ENCODE measurements at places on chromosomes 1 and 21.

DNA sequence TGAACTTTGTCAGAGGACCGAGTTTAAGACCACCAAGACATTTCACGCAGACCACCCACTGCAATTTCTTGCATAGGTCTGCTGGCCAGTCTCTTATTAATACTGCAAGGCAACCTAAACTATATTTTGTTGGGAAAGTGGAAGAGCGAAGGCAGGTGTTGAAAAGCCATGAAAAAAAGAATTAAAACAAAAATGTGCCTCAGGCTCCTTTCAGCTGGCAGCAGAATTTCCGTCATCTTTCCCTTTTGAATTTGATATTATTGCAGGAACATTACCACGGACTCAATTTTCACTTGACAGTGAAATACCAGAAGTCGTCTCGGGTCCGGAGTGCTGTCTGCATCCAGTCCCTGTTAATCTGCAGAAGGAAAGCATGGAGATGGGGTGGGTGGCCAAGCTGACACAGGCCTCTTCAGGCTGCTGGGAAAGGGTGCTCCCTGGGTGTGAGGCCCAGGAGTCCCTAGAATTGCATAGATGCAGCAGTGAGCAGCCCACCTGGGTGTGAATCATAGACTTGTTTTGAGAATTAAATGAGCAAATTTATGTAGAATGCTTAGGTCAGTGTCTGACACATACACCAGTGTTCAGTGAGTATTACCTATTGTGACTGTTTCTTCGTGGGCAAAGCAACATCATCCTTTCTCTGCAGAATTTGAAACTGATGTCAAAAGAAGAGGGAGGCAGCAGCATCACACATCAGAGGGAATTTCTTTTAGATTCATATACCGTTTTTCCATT is 150.7 kb downstream of the PBX1 start:
- no peak for DNase-seq

DNA sequence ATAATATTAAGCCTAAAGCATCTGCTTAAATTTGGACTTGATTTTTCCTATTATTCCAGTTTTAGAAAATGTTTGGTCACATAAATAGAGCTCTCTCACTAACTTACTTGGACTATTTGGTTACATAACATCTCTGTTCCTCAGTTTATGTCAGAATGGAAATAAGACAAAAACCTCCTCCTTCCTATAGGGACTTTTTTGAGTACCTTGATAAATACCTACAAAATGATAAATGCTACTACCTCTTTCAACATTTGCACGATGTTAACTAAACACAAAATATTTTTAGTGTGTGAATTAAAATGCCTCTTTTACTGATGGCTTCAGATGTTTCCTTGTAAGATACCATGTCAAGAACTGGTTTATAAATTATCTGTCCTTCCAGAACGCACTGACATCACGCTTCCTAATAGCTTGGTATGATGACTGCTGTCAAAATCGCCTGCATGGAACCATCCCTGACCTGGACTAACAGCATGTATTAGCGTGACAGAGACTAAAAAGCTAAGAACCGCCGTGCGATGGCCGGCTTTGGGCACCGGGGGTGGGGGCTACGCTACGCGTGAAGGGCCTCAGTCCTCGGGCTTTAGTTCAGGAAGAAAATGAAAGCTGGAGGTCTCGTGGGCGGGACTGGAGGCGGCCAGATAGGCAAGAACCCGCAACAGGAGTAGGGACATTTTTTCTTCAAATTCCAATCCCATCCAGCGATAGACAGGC is 133.2 kb upstream of the BARHL2 start:
- DNase-seq: peak; percentile 16

GRCh38 chr1:27377760-27378495 is 3.3 kb upstream of the FCN3 start:
- no peak for DNase-seq

GRCh38 chr1:113846391-113847035 is 25.0 kb downstream of the PTPN22 start:
- DNase-seq: no peak

DNA sequence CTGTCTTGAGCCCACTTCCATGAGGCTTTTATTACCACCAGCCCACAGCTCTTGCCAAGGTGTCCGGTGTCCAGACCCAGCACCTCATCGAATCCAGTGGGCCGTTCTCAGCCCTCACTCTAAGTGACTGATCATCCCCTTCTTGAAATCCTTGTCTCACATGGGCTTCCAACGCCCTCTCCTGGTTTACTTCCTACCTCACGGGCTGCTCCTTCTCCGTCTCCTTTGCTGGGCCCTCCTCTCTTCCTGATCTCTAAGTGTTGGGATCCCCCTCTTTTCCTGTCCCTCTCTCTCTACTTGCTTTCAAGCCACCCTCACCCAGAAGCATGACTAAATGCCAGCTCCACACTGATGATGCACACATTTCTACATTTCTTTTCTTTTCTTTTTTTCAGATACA is 9.0 kb upstream of the RHBG start:
- DNase-seq: peak; percentile 55

- DNase-seq: no peak
Observed at GRCh38 chr1:79599257-79599656, 592.7 kb upstream of the ADGRL4 start.

- no peak for DNase-seq
Observed at GRCh38 chr21:45237401-45237800, 50.3 kb downstream of the POFUT2 start.

DNA sequence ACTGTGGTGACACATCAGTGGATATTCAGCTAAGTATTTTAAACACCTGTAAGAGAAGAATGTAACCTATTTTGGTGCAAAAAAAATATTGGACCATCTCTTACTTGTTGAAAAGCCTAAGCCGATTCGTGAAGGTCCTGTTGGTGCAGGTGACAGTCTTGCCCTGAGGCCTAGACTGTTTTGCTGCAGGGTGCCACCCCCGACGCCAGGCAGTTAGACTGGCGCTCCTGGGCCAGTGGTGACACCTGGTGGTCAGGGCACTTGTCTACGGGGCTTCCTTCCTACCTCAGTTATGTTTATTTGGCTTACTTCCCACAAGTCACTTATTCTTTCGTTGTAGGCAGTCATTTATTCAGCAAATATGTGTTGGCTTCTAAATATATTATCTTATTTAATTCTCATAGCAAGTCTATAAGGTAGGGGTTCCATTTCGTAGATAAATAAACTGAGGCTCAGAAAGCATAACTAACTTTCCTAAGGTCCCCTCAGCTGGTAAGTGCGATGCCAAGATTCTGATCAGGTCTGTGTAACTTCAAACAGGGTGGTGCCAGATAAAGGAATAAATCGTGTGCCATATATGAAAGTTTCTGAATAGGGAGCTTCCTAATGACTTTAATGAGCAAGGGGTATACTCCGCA is 1.9 kb downstream of the EEIG2 start:
- peak; percentile 88 for DNase-seq

GRCh38 chr1:110593902-110594301 is 12.3 kb downstream of the KCNA2 start:
- DNase-seq: no peak

- no peak for DNase-seq
Observed at GRCh38 chr1:203521074-203521794, 27.3 kb downstream of the OPTC start.

DNA sequence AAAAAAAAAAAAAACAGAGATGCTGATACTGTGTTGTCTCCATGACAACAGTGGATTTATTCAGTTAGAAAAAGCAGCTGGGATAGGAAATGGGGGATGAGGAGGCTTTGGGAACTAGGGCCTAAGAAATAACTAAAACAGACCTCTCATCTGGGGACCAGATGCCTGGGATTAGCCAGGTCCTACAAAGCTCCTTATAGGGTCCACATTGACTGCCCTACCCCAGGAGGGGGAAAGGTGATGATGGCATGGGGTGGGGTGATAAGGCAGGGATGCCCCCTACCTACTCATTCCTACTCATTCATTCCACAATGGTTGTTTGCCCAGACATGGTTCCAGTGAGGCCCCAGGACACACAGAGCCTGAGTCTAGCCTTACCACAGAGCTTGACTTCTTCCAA is 131.2 kb downstream of the PLXNA2 start:
- DNase-seq: no peak

DNA sequence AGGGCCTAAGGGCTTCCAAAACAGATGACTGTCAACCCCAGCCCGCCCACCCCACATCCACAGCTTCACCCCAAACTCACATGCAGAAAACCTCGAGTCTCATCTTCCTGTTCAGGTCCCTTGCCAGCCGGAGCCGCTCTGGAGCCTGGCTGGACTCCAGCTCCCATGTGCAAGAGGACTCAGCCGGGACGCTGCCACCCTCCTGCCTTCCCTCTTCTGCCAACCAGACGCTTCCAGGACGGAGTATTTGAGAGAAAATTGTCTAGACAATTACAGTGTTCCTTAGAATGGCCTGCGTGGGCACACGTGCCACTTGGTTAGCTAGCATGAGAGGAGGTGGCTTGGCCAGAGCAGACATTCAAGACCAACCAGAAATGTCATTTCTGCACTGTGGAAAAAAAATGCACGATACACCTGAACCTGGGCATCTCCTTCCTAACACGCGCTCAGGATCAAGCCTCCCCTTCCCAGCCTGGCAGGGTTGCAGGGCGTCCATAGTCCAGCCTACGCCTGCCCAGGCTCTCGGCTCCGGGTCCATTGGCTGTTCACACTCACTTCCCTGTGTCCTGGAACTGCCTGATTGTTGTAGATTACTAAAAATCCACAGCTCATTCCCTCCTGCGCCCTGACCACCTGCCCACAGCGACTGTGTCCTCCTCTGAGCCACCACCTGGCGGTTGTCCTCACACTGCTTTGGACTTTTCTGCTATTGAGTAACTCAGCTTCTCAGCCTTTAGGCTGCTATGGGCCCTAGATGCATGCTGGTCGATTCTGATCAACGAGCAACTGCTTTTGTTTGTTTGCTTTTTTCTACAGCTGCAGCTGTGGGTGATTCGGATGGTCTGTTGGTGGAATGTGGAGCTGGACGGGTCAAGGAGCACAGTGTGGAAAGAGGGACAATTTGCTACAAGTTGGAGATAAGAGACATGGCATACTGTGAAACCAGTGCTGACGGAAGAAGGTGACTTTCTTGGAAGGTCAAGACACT is at the start of gene CLDN14:
Gene CLDN14, minus strand, starts transcription at position 708 of the 988 bp plus-strand sequence. CDS start 18,427 bp downstream, outside the sequence.
- no peak for DNase-seq

GRCh38 chr1:20223106-20223505 is 36.8 kb upstream of the PLA2G2C start:
- no peak for DNase-seq

- DNase-seq: peak; percentile 16
Observed at GRCh38 chr1:40094466-40095110, 2.5 kb downstream of the PPT1 start.

- DNase-seq: no peak
Observed at GRCh38 chr1:234265861-234266260, 107.4 kb upstream of the COA6 start.

- DNase-seq: no peak
Observed at GRCh38 chr1:112389689-112390088, 6.3 kb upstream of the CTTNBP2NL start.

GRCh38 chr1:44559913-44560312 is 114.4 kb downstream of the TMEM53 start:
- DNase-seq: no peak

- DNase-seq: no peak
Observed at GRCh38 chr1:221753828-221754188, 11.9 kb upstream of the DUSP10 start.

GRCh38 chr1:31801458-31801857 is 14.4 kb downstream of the SPOCD1 start:
- DNase-seq: no peak

DNA sequence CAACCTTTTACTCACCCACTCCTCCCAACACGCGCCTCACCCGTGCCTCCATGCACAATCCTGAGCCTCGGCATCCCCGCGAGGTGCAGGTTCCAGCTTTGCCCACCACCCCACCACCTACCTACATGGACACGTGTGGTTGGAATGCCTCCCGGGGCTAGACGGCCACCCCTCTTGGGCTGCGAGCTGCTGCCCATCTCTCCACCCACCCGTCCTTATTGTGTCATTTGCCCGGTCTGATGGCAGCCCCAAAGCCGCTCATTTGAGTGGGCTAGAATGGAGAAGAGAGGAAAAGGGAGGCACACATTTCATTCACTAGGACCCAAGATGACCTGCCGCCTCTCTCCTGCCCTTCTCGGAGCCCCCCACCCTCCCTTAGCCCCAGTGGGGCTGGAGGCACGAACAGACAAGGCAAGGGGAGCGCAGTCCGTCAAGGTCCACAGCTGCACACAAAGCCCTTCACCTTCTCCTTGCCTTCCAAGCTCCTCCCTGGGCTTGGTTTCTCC is 785 bp downstream of the ZNF697 start:
- no peak for DNase-seq

DNA sequence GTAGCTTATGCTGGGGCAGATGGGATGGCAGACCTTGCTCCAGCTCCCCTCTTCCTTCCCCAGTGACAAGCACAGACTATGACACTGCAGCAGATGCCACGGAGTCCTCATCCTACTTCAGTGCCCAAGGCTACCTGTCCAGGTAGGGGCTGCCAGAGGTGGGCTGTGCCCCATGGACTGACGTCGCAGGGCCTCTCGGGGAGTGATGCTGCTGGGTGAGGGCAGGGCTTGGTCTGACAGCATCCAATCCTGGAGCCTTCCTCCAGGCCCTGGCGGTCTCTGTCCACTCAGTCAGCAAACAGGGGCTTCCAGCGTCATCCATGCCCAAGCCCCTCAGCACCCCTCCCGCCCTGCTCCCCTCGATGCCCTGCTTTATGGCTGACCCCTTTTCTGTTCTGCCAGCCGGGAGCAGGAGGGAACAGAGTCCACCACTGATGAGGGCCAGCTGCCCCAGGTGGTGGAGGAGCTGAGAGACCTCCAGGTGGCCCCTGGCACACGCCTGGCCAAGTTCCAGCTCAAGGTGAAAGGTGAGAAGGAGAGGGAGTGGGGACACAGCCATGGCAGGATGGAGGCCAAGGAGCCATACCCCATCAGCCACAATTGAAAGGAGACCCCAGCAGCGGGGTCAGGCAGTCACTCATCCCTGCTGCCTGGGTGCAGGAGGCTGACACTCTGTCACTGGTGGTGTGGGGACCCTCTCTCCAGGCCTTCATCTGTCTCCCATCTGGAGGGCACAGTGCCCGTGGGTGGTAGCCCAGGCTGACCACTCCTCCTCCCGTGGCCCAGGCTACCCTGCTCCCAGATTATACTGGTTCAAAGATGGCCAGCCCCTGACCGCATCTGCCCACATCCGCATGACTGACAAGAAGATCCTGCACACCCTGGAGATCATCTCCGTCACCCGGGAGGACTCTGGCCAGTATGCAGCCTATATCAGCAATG is 73.6 kb downstream of the TRIM11 start:
- no peak for DNase-seq

- DNase-seq: no peak
Observed at GRCh38 chr1:39272798-39273469, 68.4 kb downstream of the MACF1 start.

- DNase-seq: no peak
Observed at GRCh38 chr1:54754045-54754444, 10.3 kb downstream of the PARS2 start.

DNA sequence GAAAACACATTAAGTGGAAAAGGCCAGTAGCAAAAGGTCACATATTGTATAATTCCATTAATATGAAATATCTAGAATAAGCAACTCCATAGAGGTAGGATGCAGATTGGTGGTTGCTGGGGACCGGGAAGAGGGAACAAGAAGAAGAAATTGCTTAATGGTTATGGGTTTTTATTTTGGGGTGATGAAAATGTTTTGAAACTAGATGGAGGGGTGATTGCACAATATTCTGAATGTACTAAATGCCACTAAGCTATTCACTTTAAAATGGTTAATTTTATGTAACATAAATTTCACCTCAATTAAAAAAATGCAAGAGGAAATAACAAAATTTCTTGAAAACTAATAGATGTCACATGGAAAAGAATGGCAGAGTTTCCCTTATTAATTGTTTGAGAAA is 6.7 kb downstream of the KIAA0040 start:
- no peak for DNase-seq
